ENCODE measurements at places on chromosomes 11 and 22.

GRCh38 chr11:93560199-93560932, 17.2 kb upstream of the SMCO4 start:
- no peak for DNase-seq

DNA sequence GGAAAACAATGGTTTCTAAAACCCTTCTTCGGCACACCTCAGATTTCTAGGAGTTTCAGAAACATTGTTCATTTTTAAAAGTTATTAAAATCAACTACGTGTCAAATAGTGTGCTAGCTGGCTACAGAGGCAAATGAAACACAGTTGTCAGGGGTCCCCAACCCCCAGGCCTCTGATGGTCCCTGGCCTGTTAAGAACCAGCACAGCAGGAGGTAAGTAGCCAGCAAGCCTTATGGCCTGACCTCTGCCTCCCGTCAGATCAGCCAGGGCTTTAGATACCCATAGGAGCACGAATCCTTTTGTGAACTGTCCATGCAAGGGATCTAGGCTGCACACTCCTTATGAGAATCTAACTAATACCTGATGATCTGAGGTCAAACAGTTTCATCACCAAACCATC, 648.2 kb downstream of the FAM181B start:
- no peak for DNase-seq

GRCh38 chr11:72723508-72723907, 28.7 kb downstream of the ARAP1 start:
- no peak for DNase-seq

GRCh38 chr11:121131656-121132055, 30.6 kb downstream of the TECTA start:
- no peak for DNase-seq

- DNase-seq, result no peak
Observed at GRCh38 chr11:19194620-19195308, 7.0 kb downstream of the CSRP3 start.

- no peak for DNase-seq
Observed at GRCh38 chr11:61416941-61417340, 12.8 kb downstream of the CPSF7 start.

- DNase-seq, result no peak
Observed at GRCh38 chr11:46914363-46914762, 4.0 kb downstream of the LRP4 start.

- DNase-seq, result no peak
Observed at GRCh38 chr11:19605520-19606371, 106.9 kb upstream of the NAV2 start.

DNA sequence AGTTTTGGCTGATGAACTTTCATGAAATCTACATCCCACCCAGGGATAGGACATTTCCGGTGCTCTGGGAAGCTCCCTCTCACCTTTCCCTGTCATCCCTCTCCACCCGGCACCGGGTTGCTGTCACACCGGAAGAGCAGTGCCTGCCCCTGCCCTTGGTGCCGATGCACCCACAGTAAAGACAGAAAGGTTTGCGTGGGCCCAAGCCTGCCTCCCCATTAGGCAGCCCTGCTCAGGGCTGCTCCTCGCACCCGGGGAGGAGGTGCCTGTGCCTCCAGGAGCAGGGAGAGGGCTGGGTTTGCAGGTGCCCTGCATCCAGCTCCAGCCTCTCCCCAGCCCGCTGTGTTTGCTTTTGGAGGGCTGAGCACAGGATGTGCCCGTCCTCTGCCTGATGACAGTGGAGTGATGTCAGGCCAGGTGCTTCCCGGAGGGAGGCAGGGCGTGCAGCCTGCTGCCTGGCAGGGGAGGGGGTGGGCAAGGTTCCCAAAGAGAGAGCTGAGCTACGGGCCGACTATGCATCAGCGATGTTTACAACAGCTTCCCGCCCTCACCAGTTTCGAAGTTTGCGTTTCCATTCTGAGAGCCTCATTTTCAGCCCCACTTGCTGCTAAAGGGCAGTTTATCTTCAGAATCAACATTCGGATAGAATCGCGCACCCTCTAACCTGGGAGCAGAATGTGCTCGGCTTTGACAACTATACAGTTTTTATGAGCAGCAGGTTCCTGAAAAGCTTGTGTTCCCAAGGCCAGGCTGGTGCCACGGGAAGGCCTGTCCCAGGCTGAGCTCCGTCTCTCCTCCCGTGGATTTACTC, 83.2 kb upstream of the CLDN5 start:
- DNase-seq, result no peak

- DNase-seq, result no peak
Observed at GRCh38 chr11:45621588-45621987, 43.8 kb downstream of the CHST1 start.

DNA sequence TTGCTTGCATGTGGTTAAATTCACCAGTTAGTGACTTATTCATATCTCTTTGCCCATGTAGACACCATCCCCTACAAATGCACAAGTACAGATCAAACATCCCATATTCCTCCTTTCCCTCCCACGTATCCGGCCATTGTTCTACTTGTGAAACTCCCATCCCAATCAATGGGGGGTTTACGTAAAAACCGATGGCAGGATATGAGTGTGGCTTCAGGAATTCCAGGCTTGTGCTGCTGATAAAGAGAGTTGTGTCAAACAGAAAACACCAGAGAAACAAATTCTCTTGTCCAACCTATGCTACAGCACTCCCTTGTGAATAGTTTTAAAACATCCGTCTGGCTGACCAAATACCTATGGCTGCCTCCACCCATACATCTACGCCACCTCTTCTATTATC, 15.5 kb downstream of the FLI1 start:
- DNase-seq, result no peak

DNA sequence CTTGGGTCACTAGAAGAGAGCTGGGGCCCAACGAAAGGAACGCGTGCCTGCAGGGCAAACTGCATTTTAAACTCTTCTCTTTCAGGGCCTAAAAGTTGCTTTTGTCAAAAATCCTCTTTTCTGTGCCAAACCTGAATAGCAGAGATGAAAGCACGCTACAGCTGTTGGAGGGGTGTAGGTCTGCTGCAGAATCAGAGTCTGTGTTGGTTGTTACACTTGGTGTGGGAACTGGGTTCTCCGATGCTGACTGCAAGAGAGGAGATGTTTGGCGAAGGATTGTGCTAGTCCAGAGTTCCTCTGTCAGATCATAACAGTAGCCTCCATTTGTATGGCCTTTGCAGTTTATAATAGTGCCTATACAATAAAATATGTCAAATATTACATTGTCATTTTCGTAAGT, 41.8 kb downstream of the BARX2 start:
- no peak for DNase-seq

DNA sequence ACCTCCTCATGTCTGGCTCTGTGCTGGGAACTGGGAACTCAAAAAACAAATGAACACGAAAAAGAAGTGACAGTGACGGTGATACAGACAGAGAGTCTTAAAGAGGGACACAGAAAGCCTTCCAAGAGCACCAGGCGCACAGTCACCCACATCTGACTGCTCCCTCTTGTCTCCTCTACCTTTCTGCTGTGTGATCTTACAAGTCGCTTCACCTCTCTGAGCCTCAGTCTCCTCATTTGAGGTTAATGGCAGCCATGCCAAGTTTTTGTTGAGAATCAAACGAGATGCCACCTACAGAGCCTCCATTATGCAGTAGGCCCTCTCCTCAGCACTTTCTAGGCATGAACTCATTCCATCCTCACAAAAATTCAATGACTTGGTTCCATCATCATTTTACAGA, 3.7 kb downstream of the LRRC32 start:
- no peak for DNase-seq

DNA sequence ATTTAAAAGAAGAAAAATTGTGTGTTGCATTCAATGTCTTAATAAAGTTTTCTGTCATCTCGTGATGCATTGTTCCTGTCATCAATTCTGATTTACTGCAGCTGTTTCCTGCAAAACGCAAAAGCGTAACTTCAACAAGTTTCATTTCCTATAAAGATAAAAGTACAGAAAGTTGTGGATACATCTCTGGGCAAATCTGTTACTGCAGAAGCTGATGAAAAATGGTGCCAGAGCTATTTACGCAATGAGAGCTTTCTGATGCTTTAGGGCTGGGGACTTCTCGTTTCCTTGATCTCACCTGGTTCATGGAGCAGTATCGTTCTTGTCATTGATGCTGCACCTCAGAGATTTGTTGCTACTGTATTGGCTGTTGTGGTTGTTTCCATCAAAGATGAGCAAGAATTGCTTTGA, 15.5 kb upstream of the MS4A12 start:
- DNase-seq, result no peak

GRCh38 chr11:43925063-43925931, 17.1 kb upstream of the C11orf96 start:
- DNase-seq, result no peak

GRCh38 chr22:48782811-48783511, 1044.7 kb downstream of the BRD1 start:
- DNase-seq, result no peak

DNA sequence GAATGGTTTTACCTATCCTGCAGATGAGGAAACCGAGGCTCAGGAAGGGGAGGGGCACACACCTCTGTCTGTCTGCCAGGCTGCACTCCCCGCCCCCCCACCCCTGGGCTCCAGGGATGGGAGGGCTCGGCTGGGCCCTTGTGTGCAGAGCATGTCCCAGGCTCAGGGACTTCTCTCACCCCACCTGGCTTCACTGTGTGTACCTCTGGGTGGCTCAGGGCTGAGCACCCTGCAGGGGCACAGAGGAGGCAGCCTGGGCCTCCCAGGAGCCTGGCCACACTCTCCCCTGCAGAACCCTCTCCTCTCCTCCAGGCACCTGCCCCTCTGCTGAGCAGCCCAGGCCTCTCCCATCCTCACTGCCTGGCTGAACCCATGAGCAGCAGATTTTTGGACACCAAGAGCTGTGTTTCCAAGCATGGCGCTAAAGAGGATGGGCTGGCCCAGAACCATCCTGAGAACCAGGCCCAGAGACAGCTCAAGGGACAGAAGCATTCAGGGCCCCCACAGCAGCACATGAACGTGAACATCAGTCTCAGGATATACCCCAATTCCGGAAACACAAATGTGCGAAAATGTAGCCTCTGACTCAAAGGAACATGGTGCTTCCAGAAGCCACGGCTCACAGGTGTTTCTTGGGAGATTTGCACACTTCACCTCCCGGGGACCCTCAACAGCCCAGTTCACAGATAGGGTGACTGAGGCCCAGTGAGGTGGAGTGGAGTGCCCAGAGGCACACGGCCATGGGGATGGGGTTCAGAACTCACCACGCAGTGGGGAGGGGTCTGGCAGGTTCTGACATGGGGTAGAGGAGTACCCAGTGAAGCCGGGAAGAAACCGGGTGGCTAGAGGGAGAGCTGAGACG, 10.5 kb downstream of the EMID1 start:
- no peak for DNase-seq

All from stimulated activated CD8-positive, alpha-beta memory T cell treated with anti-CD3 and anti-CD28 coated beads, Interleukin-15, amount 100 ng/mL, for 24 hours (primary cell).